ENCODE measurements at places on chromosomes 16 and 17. TPM values are rescaled to one million over a fixed set of nuclear protein-coding genes. Genes with fewer than 3 reads are reported as not detected.

Gene SCGB1C2
- total RNA-seq: not detected

Gene GPRC5C
- total RNA-seq: 48.8 TPM

Gene SLC47A1
- total RNA-seq: 23.3 TPM

Gene SMIM36
- total RNA-seq: not detected

Gene NACA2
- total RNA-seq: not detected

Gene GINS2
- 27.4 TPM for total RNA-seq

Gene MT4
- not detected for total RNA-seq

Gene ANKRD40CL
- total RNA-seq: not detected

Gene DPEP2
- total RNA-seq: not detected

Gene KRTAP1-1
- not detected for total RNA-seq

Gene FAM20A
- 0.13 TPM for total RNA-seq

Gene ABCA9
- total RNA-seq: not detected

Gene RRN3
- total RNA-seq: 36.8 TPM

Gene POLR2C
- 98.7 TPM for total RNA-seq

Gene KRT23
- 0.17 TPM for total RNA-seq

Gene DPEP3
- not detected for total RNA-seq

Gene PDE6G
- total RNA-seq: 3.6 TPM

Gene KRT20
- 0.18 TPM for total RNA-seq

Gene MARCHF10
- total RNA-seq: 1.5 TPM

Gene DNASE1L2
- 1.3 TPM for total RNA-seq

Gene RPGRIP1L
- total RNA-seq: 11.8 TPM

Gene CLDN6
- total RNA-seq: 0.14 TPM

Gene PNMT
- total RNA-seq: 0.53 TPM

Gene MFAP4
- total RNA-seq: not detected

Gene HOXB8
- total RNA-seq: 5.9 TPM

Gene TBX6
- 0.29 TPM for total RNA-seq

Gene ST6GALNAC1
- total RNA-seq: 0.52 TPM

Gene SPN
- total RNA-seq: not detected

Gene ZNF213
- total RNA-seq: 7.1 TPM

Gene LRRC3C
- not detected for total RNA-seq

Gene KRTAP4-1
- total RNA-seq: 0.24 TPM

Gene BRCA1
- total RNA-seq: 21.7 TPM

Gene PLK1
- 164 TPM for total RNA-seq

Gene CHST5
- 0.11 TPM for total RNA-seq

Gene GFAP
- total RNA-seq: 0.38 TPM

Gene TNFRSF17
- total RNA-seq: not detected

Gene ALOX15
- 0.15 TPM for total RNA-seq

Gene IRX3
- total RNA-seq: 6.9 TPM

All from A549 treated with dexamethasone at 1 μM for 4 hours (cell line).